Peyer's patch (tissue), 4 donors: ENCODE measurements at places on chromosomes 1 and 21. TPM values are rescaled to one million over a fixed set of nuclear protein-coding genes. Genes with fewer than 3 reads are reported as not detected.

DNA sequence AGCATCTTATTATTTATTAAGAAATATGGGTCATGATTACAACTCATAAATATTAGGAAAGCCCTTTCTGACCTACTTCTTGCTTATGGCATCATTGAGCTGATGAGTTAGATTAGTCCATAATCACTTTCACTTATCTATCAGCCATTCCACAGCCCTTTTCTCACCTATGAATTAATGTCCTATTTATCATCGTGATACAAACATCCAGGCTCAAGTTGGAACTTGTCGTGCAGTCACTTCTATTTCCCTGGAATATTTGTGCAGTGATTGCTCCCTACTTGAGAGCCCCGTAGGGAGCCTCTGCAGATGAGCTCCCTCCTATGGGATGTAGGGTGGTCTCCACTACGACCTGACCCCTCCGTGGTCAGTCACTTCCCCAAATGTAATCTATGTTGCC, 8.1 kb upstream of the F3 start:
- no peak overlapping the region for H3K27ac ChIP-seq
- H3K27me3 ChIP-seq = no peaks in the 10 kb centered on the region
- H3K4me1 ChIP-seq = no peaks in the 10 kb centered on the region
- no peaks in the 10 kb centered on the region for H3K36me3 ChIP-seq
- H3K4me3 ChIP-seq = no peak overlapping the region

DNA sequence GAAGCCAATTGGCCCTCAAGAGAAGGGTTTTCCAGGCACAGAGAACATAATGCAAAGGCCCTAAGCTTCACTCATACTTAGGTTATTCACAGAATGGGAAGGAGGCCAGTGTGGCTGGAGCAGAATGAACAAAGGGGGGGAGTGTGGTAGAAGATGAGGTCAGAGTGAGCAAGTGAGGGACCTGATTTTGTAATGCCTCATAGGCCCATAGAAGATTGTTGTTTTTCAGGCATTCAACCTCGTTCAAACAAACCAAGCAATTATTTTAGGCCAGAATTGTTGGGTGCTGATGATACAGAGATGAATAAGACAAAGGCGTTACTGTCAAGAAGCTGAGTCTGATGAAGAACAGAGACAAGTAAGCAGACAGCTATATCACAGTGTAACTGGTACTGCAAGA, 54.5 kb upstream of the RAP1A start:
- no peak overlapping the region for H3K4me3 ChIP-seq
- H3K27me3 ChIP-seq = no peaks in the 10 kb centered on the region
- no peaks in the 10 kb centered on the region for H3K36me3 ChIP-seq

GRCh38 chr1:89254658-89255287, 17.9 kb downstream of the GBP5 start:
- no peak for DNase-seq
- H3K27ac ChIP-seq = no peak overlapping the region
- H3K4me1 ChIP-seq = no peaks in the 10 kb centered on the region
- H3K4me3 ChIP-seq = no peak overlapping the region
- no peaks in the 10 kb centered on the region for H3K27me3 ChIP-seq

- no peaks in the 10 kb centered on the region for H3K36me3 ChIP-seq
- no peaks in the 10 kb centered on the region for H3K4me1 ChIP-seq
- peak; percentile 72 for DNase-seq
- H3K4me3 ChIP-seq = no peak overlapping the region
These were observed 182.3 kb downstream of the FCRL5 start for GRCh38 chr1:157369808-157370521.

DNA sequence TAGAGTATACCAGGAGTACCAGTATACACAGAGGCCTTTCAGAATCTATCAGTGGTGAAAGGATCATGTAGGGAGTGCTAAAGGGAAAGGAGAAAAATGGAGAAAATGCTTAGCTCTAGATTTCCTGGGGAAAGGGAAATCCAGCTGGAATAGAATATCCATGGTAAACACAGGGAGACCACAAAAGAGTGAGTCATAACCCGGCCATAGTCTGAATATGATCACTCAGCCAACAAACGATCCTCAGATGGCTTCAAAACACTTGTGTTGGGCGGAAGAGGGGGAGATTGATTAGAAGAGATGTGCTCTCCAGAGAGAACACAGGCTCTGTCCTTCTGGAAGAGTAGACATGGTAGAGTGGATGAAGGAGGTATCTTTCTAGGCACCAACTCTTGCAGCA, 180.6 kb downstream of the PAPPA2 start:
- DNase-seq = no peak
- no peak overlapping the region for H3K4me3 ChIP-seq
- H3K27me3 ChIP-seq = no peaks in the 10 kb centered on the region
- no peak overlapping the region for H3K27ac ChIP-seq

GRCh38 chr1:227895828-227896685, 51.7 kb downstream of the WNT9A start:
- no peak overlapping the region for H3K4me3 ChIP-seq
- H3K27me3 ChIP-seq = no peaks in the 10 kb centered on the region
- H3K27ac ChIP-seq = no peak overlapping the region
- DNase-seq = peak; percentile 43
- no peaks in the 10 kb centered on the region for H3K4me1 ChIP-seq

DNA sequence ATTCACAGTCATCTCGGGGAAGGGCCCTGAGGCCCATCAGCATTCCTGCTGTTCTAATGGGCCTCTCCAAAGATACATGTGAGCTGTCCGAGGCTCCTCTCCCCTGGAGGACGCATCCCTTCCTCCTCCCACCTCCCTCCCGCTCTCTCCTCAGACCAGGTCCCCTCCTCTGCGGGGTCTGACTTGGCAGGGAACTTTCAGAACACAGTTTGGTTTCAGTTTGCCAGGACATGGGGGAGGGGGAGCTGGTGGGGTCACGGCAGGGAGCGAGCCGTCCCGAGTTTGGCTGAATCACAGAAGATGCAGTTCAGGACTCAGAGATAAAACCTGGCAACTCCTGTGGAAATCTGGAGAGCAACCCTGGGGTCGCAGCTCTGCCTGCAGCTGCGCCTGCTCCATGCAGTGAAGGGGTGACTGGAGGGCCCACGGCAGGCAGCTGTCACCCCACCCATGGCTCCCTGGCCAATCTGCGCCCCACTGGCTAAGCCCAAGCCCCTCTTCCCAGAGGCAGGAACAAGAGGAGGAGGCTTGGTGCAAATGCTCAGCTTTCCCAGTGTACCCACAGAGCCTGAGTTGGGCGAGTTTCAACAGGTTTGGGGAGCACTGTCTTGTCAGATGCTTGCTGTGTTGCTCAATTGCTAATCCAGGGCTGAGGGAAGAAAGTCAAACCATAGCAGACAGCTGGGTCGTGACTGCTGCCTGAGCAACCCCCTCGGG, 5.7 kb downstream of the WNT4 start:
- H3K27me3 ChIP-seq = no peaks in the 10 kb centered on the region
- H3K4me1 ChIP-seq = peaks cover 4% of the 10 kb centered on the region
- no peak overlapping the region for H3K4me3 ChIP-seq
- DNase-seq = no peak

- no peaks in the 10 kb centered on the region for H3K36me3 ChIP-seq
- H3K27ac ChIP-seq = no peak overlapping the region
- no peak overlapping the region for H3K4me3 ChIP-seq
- no peak for DNase-seq
- no peaks in the 10 kb centered on the region for H3K4me1 ChIP-seq
These were observed 23.3 kb downstream of the OPRD1 start for GRCh38 chr1:28835237-28835650.

- H3K4me1 ChIP-seq = no peaks in the 10 kb centered on the region
- no peaks in the 10 kb centered on the region for H3K36me3 ChIP-seq
- H3K27ac ChIP-seq = no peak overlapping the region
- no peaks in the 10 kb centered on the region for H3K27me3 ChIP-seq
- H3K4me3 ChIP-seq = no peak overlapping the region
- no peak for DNase-seq
These were observed 253.5 kb downstream of the AKT3 start for GRCh38 chr1:243596431-243597062.

- H3K4me3 ChIP-seq = no peak overlapping the region
- no peaks in the 10 kb centered on the region for H3K27me3 ChIP-seq
- DNase-seq = no peak
- no peak overlapping the region for H3K27ac ChIP-seq
These were observed 28.1 kb downstream of the DNASE2B start for GRCh38 chr1:84426376-84426775.

DNA sequence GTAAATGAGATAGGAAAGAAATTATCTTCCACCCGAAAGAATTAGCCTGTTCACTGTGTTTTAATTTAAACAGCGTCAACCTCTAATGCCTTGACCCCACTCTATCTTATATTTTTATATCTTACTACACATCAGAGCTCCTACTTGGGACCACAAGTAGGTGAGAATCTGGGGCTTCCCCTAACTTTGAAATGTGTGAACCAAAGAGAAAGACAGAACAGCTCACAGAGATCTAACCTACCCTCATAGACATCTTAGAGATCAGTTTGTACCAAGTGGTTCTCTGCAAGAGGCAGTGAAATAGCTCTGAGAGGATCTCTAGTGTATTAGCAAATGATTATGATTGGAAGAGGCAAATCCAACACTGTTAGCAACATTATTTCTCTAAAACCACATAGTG, 31.0 kb upstream of the IFI16 start:
- no peaks in the 10 kb centered on the region for H3K36me3 ChIP-seq
- H3K4me3 ChIP-seq = no peak overlapping the region
- H3K27me3 ChIP-seq = no peaks in the 10 kb centered on the region
- H3K4me1 ChIP-seq = no peaks in the 10 kb centered on the region

GRCh38 chr1:220990427-220991339, 111.4 kb downstream of the HLX start:
- H3K36me3 ChIP-seq = no peaks in the 10 kb centered on the region
- no peaks in the 10 kb centered on the region for H3K4me1 ChIP-seq
- no peak overlapping the region for H3K27ac ChIP-seq
- H3K4me3 ChIP-seq = no peak overlapping the region

DNA sequence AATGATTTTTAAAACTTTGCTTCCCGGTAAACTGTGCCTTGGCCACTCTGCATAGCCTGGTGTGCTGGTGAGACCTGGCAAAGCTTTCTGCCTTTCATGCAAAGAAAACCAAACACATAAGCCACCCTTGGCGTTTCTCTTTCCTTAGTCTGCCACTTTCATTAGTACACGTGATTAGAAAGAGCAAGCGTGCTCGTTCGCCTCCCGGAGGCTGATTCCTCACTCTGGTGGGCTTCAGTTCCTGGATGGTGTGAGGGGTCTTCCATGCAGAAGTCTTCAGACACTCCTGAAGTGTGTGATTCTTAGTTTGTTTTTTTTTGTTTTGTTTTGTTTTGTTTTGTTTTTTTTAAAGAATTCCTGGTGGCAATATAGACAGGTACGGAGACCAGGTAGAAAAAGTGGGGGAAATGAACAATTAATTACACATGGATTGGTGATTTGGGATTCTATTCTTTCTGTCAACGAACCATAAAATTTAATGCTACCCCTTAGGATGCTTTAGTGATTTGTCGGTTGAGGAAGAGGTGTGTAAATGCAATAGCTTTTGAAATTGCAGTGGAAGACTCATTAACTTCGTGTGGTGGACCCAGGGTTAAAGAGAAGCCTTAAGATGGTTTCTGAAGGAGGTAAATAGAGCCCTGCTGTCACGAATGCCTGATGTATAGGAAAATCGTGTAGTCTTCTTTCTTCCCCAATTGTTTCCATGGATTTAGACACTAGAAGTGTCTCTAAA, 2.1 kb downstream of the GALNT2 start:
- H3K27ac ChIP-seq = no peak overlapping the region
- no peaks in the 10 kb centered on the region for H3K36me3 ChIP-seq
- no peaks in the 10 kb centered on the region for H3K4me1 ChIP-seq
- peak; percentile 45 for DNase-seq
- no peaks in the 10 kb centered on the region for H3K27me3 ChIP-seq
- H3K4me3 ChIP-seq = peak overlapping the region; percentile 92

DNA sequence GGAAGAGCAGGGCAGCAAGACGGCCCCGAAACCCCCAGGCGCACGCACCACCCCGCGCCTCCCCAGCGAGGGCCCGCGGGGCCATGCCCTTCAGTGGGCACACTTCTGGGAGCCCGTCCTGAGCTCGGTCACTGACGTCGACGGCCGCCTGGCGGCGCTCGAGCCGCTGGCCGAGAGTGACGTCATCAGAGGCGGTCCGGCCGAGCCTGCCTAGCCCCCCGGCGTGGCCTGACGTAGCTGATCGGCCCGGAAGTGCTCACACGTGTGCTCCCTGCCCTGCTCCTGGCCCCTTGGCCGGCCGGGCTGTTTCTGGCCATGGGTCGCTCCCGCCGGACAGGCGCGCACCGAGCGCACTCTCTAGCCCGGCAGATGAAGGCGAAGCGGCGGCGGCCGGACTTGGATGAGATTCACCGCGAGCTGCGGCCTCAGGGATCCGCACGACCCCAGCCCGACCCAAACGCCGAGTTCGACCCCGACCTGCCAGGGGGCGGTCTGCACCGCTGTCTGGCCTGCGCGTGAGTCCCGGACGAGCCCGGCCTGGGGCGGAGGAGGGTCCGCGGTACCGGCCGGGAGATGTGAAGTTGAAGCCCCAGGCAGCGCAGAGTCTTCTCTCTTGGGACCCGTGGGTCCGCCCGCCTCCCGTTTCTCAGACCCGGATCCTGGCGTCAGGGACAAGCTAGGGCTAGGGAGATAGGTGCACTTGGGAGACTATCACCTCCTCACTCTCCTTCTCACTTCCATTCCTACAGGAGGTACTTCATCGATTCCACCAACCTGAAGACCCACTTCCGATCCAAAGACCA, at the start of gene ZNF593:
Gene ZNF593, plus strand, starts transcription at position 240 of the 803 bp plus-strand sequence. Its CDS starts 76 bp downstream, at position 316.
- peak within 1 kb of the TSS; percentile 76 for H3K27ac ChIP-seq
- peak; percentile 96 for DNase-seq
- H3K27me3 ChIP-seq = no peaks in the 10 kb centered on the region
- H3K4me1 ChIP-seq = no peaks in the 10 kb centered on the region
- peak within 1 kb of the TSS; percentile 67 for H3K4me3 ChIP-seq
- no peaks in the 10 kb centered on the region for H3K36me3 ChIP-seq

DNA sequence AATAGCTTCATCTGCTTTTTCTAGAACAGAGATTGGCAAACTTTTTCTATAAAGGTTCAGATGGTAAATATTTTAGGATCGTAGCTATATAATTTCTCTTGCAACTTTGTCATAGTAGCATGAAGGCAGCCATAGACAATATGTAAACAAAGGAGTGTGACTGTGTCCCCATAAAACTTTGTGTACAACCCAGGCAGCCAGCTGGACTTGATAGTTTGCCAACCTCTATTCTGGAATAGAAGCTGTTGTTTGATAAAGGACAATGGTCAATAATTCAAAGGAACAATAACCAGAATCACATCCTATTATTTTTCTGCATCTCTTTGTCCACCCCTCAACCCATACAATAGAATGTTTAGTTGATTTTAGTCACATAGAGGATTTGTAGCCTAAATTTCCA, 286.7 kb downstream of the LMX1A start:
- no peak overlapping the region for H3K4me3 ChIP-seq
- no peaks in the 10 kb centered on the region for H3K27me3 ChIP-seq
- no peak for DNase-seq
- H3K4me1 ChIP-seq = no peaks in the 10 kb centered on the region
- H3K36me3 ChIP-seq = no peaks in the 10 kb centered on the region
- no peak overlapping the region for H3K27ac ChIP-seq

Gene OR2M7
- total RNA-seq = not detected

Gene ACTN2
- not detected for total RNA-seq

Gene PALMD
- total RNA-seq = 6.3 TPM

Gene BRINP2
- not detected for total RNA-seq

Gene LAD1
- 180 TPM for total RNA-seq

Gene NBPF14
- total RNA-seq = 42.1 TPM

Gene CKS1B
- 26.4 TPM for total RNA-seq

Gene CALML6
- not detected for total RNA-seq

Gene BSND
- not detected for total RNA-seq

Gene RCSD1
- total RNA-seq = 6.7 TPM

Gene RNU1-3
- total RNA-seq = under 0.01 TPM

Gene CDK11A
- total RNA-seq = 129 TPM

Gene SEMA4A
- total RNA-seq = 1.5 TPM

Gene ATP6V1G3
- total RNA-seq = not detected

Gene CHI3L1
- not detected for total RNA-seq
